Activated CD4-positive, alpha-beta T cell treated with anti-CD3 and anti-CD28 coated beads, Interleukin-2, amount 50 U/mL, for 4 hours (primary cell): ENCODE measurements at places on chromosomes 2 and 18.

GRCh38 chr2:224595518-224595917 is 10.4 kb upstream of the CUL3 start:
- DNase-seq, result no peak

DNA sequence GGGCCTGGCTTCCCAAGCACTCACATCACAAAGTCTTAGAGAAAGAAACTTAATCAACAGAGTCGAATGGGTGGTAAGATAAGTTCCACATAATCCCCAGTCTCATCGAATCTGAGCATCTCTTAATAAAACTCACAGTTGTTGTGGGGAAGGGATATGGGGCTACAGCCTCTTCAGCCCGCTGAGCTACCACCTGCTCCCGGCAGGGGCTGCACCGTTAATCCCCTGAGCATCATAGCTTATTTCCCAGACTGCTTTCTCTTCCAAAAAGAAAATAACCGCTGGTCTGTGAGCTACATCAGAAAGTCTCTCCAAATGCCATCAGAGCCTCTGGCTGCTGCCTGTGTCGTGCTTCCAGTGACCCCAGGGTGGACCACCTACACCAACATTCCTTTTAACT is 139.4 kb upstream of the CELF4 start:
- no peak for DNase-seq

DNA sequence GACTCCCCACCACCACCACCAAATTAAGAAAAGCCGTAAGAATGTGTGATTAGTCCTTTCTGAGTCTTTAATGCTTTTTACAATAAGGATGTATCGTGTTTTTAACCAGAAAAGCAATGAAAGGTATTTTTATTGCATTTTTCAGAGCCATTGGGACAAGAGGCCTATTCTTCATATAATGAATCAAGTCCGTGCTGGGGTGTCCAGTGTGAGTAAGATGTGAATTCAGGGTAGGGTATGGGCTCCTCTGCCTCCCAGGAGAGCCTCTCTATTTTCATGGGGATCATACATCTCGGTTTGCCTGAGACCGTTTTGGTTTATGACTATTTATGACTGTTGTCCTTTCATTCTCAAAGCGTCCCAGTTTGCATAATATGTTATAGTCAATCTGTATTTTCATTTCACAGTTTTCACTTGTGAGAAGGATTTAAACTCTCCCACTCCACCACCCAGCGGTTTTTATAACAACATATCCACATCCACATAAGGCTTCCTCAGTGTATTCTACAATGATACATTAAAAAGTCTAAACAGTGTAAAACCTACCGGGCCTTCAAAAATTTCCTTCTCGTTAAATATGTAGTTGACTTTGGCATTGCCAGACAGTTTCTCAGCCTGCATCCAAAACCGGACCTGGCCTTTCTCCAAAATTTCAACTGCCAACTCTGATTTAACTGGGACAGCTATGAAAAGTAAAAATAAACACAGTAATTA is 80.8 kb upstream of the LPIN2 start:
- no peak for DNase-seq

DNA sequence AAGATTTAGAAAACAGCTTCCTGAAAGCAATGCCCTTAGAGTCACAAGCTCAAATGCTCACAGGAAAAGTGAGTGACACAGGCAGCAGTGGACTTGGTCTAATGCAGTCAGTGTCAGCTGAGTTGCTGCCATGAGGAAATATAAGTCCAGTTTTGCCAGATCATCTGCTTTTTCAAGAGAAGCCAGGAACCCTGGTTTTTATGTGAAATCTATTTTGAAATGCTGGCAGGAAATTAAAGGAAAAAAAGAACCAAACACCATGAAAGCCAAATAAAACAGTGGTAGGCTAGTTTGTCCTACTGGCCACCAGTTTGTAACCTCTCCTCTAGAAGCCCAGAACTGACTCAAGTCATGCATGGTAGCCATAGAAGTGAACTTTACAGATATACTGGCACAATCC is 109.2 kb downstream of the THADA start:
- no peak for DNase-seq

DNA sequence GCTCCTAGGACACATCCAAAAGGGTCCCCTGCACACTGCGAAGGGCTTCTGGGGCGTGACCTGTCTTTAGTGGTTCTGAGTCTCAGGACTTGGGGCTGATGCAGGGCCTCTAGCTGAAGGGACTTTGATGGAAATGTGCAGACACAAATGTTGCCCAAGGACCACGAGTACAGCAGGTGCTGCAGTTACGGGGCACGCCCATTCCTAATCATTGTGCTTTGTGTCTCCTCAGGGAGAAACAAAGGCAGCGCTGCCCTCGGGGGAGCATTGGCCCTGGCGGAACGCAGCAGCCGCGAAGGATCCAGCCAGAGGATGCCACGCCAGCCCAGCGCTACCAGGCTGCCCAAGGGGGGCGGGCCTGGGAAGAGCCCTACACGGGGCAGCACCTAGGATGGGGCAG is 8.0 kb downstream of the TUBA3E start:
- DNase-seq, result no peak

DNA sequence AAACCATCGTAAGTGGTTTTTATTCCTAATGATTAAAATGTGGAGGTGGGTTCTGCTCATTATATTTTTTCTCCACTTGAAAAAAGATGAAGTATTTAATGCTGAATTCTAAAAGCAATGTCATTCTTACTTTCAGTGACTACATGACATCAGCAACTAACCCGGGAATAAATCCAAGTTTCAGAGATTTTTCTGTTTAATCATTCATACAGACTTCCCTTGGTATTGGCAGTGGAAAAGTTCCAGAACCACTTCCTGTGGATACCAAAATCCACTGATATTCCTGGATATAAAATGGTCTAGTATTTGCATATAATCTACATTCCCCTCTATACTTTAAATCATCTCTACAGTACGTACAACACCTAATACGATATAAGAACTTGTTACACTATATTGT is 128.6 kb downstream of the ZNF532 start:
- DNase-seq, result no peak

DNA sequence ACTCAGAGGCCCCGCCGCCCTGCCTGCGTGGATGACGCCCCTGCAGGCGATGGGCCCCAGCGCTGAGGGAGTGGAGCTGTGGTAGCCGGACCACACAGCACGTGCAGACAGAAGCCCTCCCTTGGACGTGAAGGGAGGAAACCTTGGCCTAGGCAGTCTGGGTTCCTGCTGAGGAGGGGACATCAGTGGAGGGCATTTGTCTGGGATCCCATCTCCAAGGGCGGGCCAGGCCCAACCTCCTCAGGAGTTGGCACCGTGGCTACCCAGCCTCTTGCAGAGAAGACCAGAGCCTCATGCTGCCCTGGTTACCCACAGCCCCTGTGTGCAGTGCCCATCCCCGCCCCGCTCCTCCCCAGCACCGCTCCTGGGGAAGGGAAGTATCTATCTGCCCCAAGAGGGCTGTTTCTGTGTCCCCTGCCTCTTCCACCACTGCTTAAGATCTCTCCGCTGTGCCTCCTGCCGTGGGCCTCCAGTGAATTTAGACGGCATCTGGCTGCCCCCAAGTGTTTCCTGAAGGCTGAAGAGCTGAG is 241.8 kb downstream of the KLHL29 start:
- no peak for DNase-seq

GRCh38 chr2:55014962-55015939 is 35.0 kb downstream of the RTN4 start:
- peak; percentile 27 for DNase-seq

DNA sequence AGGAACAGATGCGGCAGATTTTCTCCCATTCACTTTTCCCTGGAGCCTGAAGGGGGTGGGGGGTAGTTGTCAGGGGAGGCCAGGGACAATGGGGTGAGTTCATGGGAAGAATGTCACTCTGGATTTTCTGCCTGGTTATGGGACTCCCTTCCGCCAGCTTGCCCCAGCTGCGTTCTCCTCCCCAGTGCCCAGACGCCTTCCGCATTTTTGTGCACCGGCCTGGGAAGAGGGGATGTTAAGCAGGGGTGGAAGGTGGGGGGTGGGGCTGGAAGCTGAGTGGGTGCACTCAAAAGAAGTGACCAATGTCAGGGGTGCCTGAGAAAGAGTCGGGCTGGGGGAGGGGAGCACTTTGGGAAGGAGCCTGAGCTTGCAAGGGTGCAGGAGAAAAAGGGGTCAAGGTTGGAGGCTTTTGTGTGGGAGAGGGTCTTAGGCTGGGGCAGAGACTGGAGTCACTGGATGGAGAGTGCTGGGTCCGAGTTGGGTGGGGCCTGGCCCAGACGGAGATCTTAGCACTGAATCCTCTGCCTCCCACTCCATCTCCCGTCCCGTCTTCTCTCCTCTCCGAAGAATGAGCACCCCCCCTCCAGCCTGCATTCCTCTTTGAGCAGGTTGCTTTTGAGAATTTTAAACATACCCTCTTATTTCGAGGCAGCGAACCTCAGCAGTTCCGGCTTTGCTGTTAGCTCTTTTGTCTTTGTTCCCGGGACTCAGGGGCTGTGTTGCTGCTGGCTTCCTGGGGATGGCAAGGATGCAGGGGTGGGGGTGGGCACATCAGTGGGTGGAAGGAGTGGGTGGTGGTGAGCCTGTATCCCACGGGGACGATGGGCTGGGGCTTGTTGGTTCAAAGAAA is 2.7 kb downstream of the IGFBP2 start:
- DNase-seq, result no peak

GRCh38 chr2:190973726-190974628 is 40.0 kb downstream of the STAT1 start:
- no peak for DNase-seq

- DNase-seq, result no peak
Measured at GRCh38 chr18:949724-950631, 45.3 kb downstream of the ADCYAP1 start.

GRCh38 chr2:129404000-129404685 is 575.3 kb upstream of the RAB6C start:
- no peak for DNase-seq

GRCh38 chr2:86281066-86281700 is 56.2 kb downstream of the REEP1 start:
- no peak for DNase-seq

GRCh38 chr2:24253303-24253919 is 78.6 kb downstream of the FAM228A start:
- DNase-seq, result no peak

DNA sequence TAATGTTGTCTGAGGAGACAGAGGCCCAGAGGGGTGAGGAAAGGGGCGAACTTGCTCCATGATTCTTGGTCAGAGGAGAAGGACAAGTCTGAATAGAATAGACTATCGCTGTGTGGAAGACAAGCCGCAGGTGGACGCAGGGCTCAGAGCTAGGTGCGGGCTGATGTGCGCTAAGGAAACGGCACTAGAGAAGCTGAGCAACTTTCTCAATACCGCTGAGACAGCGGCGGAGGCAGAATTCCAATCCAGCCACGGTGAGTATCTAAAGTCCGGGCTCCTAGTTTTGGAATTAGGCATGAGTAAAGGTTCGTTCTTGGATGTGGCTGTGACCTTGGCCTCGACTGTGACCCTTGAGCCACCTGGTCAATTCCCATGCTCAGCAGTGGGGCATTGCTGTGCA is 47.8 kb downstream of the CAPN13 start:
- DNase-seq, result no peak

DNA sequence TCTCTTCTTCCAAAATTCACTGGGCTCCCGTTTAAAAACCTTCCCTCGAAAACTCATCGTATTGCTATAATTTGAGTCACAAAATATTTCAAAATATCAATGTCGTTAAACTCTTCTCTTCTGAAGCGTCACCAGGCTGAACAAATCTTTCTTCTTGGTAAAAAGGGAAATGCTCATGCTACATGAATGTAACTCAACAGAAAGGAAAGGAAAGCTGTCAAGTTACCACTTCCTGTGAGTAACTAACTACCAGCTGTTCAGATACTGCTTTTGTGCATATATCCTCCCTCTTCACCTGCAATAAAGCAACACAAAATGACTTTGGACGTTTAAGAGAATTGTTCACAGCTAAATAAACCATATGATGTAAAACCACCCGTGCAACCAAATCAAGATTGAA is 95.4 kb downstream of the DOCK10 start:
- no peak for DNase-seq

DNA sequence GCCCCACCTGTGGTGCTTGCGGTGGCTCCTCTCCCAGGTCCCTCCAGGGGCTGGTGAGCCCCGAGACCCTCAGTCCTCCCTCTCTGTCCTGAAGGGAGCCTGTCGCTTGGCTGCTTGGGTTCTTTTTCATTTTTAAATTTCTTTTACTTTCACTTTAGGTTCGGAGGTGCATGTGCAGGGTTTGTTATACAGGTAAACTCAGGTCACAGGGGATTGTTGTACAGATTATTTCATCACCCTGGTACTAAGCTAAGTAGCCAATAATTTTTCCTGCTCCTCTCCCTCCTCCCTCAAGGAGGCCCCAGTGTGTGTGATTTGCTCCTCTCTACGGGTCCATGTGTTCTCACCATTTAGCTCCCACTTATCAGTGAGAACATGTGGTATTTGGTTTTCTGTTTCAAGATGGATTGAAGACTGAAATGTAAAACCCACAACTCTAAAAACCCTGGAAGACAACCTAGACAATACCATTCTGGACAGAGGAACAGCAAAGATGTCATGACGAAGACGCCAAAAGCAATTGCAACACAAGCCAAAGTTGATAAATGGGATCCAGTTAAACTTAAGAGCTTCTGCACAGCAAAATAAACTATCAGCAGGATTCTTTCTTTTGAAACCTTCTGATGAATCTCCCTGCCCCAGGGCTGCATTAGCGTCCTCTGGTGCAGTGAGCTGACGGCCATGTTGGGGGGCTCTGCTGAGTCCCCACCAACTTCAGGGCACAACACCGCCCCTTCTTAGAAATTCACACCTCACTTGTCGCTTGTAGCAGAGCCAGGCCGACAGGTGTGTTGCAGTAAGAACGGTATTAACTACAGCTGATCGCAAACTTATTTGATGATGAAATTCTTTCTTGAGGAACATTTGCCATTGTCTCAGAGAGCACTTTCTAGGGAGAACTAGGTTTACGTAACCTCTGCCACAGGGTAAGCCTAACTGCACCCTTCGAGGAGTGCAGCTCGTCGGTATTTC is 135.3 kb downstream of the ZNF236 start:
- no peak for DNase-seq

- no peak for DNase-seq
Measured at GRCh38 chr18:46892842-46893241, 24.5 kb downstream of the PIAS2 start.

DNA sequence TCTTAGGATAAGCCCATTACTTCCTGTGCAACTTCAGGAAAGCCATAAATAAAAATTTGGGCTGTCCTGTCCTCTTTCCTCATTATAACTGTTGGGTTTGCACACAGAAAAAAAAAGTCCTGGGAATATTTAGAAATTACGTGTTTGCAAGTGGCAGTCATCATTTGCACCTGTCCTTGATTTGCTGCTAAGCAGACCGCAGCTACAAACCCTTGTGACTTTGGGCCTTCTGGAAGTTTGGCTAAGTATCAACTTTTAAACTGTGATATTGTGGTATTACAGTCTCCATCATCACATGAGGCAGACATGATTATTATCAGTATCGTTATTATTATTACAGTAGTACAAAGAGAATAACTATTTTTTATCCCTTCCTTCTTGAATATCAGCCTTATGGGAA is 260.7 kb upstream of the SESTD1 start:
- no peak for DNase-seq
